ENCODE measurements at places on chromosomes 2 and 18.

- no peak for DNase-seq
Observed at GRCh38 chr18:9861933-9862332, 23.8 kb upstream of the TXNDC2 start.

- DNase-seq, result no peak
Observed at GRCh38 chr2:10658914-10659257, 30.9 kb downstream of the NOL10 start.

DNA sequence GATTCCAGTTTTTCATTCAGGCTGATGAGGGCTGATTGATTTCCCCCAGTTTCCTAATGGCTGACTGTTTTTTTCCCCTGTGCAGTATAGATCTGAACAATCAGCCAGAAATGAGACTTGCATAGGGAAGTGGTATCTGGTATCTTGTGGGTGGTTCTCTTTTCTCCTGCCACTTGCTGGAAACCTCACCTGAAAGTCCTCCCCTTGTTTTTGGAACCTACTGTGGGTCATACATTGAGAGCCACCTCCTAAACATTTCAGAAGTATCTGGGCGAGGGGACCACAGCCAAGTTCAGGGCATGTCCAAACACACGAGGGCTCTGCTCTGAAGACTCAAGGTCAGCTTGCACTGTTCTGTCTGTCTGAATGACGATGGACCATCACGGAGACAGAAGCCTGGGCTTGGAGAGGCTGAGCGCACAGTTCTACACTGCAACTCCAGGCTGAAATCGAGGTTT lies 19.3 kb downstream of the ALPK2 start:
- DNase-seq, result no peak

DNA sequence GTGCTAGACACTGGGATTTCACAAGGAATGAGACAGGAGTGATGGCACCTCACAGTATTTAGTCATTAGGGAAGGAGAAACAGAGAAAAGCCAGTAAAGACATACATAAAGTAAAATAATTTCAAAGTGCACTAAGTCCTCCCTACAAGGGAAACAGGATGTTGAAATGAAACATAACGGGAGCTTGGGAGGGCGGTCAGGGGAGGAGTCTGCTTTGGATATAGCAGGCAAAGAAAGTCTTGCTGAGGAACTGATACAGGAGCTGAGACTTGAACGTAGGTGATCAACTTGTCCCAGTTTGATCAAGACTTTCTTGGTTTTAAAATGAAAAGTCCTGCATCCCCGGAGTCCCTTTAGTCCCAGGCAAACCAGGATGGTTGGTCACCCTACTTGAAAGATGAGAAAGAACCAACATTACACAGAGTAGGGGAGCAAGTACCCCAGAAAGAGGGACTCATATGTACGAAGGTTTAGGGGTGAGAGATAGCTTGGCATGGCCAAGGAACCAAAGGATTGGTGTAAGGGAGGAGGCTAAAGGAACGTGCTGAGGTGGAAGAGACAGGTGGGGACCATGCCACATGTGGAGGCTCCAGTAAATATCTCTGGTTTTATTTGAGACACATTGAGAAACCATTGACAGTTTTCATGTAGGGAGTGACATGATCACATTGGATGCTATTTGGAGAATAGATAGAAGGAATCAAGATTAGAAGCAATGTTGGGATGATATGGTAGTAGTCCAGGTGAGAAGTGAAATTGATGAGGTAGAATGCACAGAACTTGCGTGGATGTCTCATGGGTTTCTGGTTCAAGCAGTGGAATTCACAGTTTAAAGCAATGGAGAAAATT lies 28.4 kb downstream of the FBXO48 start:
- no peak for DNase-seq

GRCh38 chr18:26635466-26635865 lies 87.1 kb upstream of the KCTD1 start:
- DNase-seq, result no peak

DNA sequence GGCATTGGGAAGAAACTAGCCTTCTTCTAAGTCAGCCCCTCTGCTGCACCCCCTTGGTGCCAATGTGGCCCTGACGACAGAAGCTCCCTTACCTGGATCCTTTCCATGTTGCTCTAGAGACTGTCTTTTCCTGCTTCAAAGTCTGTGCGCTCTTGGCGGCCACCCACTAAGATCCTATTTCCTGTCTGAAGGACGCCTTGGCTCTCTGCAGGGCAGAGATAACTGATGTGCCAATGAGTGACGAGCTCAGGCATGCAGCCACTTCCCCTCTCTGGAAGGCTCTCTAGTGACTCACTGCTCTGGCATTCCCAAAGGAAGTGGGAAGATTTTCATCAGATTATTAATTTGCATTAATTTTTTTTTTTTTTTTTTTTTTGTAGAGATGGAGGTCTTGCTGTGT lies 273.5 kb downstream of the CDH20 start:
- peak; percentile 80 for DNase-seq

GRCh38 chr2:51297488-51297887 lies 265.6 kb upstream of the NRXN1 start:
- no peak for DNase-seq

DNA sequence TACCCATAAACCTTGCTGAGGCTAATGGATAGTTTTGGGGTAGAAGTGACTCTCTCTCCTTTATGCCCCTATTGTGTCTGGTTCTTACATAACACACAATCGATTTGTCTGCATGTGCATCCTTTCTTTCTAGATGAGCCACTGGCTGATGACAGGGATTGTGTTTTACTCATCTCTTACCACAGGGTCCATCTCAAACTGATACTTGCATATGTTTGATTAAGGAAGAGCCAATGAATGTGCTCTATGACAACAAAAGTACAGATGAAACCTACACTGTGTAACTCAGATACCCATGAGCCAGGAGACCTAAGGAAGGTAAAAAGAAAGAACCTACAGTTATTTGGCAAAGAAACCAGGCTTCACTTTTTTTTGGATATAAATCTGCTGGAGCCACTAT lies 13.2 kb upstream of the BZW1 start:
- DNase-seq, result no peak

GRCh38 chr2:109438773-109439389 lies 174.9 kb downstream of the SEPTIN10 start:
- peak; percentile 70 for DNase-seq

DNA sequence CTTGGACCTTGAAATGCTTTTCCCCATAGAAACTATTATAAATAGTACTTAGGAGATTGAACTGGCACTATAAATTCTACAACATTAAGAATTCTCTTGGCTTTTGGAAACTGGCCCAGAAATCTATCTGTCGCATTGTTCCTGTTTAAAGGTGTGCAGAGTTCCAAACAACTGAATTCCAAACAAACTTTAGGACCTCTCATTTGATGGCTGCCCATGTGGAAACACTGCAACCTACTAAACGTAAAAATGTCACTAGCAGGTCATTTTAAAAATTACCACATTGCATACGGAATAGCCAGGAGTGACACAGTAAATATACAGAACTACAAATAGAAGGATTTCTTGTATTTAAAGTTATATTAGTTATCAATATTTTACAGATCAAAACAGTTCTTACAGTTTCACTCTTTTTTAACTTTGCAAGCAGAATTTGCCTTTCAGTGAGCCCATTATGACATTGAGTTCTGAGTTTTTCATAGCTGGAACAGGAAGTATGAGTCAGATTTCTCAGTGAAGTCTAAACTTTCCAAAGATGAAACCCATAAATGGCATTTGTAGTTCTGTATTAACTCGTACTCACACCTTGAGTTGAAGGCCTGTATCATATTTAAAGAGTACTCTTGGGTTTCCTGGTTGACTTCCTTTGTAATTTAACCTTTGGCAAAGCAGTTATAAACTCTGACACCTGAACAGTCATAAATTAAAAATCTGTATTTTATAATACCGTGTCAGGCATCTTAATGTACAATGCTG lies 142.3 kb upstream of the BOD1L2 start:
- DNase-seq, result no peak

- no peak for DNase-seq
Observed at GRCh38 chr2:8171608-8172007, 510.2 kb upstream of the ID2 start.

GRCh38 chr2:98823196-98824170 lies 92.6 kb upstream of the MGAT4A start:
- no peak for DNase-seq

DNA sequence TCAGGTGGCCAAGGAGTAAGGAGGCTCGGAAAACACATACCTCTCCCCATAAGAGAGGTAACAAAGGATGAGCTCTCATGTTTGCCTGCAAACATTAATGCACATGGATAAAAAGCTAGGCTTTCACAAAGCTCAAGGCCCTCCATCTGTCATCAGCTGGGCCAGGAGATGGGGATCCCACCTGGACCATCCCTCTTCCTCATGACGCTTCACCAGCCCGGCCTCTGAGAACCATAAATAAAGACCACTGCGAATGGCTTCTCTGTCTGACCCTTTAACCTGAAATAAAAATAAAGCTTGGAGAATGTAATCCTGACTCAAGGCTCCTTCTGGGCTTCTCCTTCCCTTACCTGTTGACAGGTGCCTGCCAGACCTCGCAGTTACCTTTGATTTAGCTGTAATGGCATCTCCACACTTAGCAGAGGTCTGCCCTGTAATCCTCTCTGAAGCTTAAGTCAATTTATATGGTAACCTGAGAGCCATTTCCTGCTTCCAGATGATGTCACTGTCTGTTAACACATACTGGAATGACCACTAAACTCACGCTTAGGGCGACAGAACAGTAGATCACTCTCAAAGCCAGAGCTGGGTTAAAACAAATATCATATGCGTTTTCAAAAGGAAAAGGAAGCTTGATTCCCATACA lies 29.3 kb upstream of the FOXI3 start:
- DNase-seq, result no peak

GRCh38 chr18:35024196-35024595 lies 17.0 kb upstream of the MAPRE2 start:
- DNase-seq, result no peak

- no peak for DNase-seq
Observed at GRCh38 chr2:68811364-68811763, 59.8 kb downstream of the BMP10 start.

DNA sequence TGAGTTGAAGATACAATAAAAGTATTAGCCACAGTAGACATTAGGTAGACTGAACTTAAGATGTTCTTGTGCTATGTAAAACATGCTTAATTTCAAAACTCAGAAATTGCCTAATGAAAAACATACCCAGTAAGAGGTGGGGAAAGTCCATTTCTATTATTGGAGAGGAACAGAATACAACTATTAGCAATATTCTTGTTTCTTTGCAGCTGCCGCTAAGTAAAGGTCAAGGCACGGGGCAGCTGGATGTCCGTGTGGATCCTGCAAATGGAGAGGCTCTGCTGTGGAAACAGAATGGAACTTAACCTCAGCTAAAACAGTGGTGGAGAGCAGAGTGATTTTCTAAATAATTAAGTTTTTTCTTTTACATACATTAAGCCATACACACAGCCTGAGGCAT lies 139.2 kb upstream of the ARHGAP28 start:
- no peak for DNase-seq

DNA sequence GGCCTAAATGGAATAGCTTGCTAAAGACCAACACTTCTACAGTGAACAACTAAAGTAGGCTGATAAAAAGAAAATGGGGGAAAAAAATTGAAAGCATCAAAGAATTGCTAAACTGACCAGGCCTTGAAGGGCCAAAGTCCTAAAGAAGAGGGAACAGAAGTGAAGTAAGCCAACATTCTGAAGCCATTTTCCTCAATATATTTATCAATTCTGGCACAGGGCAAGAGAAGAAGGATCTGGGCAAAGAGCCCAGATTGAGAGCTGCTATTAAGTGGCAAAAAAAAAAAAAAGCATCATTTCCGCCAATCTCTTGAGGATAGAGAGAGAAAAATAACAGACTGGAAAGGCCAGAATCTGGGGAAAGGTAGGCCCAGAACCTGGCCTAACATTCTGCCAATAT lies 25.7 kb downstream of the FANCL start:
- no peak for DNase-seq

GRCh38 chr2:206555721-206556120 lies 86.6 kb upstream of the FAM237A start:
- DNase-seq, result no peak

DNA sequence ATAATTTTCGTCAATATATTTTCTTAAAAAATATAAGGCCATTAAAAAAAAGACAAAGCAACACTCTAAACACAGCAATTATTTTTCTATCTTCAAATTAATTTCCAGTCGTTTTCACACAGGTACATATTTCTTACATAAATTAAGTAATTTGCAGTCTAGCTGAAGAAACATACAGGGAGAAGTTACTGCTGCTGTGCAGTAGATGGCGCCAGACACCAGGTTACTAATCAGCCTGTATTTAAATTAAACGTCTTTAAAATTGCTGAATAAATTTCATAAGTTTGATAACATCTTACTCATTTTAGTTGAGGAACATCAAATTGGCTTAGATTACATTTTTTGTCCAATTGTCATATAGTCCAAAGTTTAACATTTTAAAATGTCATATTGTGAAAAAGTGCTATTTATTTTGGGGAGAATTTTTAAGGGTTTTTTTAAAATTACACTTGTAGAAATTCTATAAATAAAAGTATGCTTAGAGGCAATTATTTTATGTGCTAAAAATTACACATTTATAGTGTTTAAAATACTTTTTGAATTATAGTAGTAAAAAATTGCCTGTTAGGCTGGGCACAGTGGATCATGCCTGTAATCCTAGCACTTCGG lies 88.4 kb downstream of the PMAIP1 start:
- peak; percentile 26 for DNase-seq

- DNase-seq, result no peak
Observed at GRCh38 chr18:63373161-63373560, 6.2 kb upstream of the KDSR start.

DNA sequence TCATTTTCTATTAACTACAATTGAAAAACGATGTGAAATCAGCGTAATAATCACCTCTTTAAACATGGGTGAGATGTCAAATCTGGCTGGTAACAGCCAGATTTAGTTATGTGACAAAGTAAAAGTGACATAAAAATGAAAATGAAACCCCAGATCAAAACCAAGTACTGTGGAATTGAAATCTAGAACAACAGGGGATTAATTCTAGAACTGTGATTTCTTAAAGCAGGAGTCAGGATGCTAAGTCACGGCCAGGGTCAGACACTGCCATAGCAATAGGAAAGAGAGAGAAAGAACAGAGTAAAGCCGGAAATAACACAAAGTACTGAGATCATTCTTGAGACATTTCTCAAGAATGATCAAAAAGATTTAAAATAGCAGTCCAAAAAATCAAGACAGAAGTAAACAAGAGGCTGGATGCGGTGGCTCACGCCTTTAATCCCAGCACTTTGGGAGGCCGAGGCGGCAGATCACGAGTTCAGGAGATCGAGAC lies 1183.7 kb upstream of the NXPH2 start:
- DNase-seq, result no peak
